ENCODE measurements at places on chromosomes 6 and 20. TPM values are rescaled to one million over a fixed set of nuclear protein-coding genes. Genes with fewer than 3 reads are reported as not detected.

- peak; percentile 70 for DNase-seq
These were observed at the start of gene CD40 for GRCh38 chr20:46117704-46118467. Gene CD40 (plus strand): TSS chr20:46118314. CDS start chr20:46118344, 30 bp downstream.

DNA sequence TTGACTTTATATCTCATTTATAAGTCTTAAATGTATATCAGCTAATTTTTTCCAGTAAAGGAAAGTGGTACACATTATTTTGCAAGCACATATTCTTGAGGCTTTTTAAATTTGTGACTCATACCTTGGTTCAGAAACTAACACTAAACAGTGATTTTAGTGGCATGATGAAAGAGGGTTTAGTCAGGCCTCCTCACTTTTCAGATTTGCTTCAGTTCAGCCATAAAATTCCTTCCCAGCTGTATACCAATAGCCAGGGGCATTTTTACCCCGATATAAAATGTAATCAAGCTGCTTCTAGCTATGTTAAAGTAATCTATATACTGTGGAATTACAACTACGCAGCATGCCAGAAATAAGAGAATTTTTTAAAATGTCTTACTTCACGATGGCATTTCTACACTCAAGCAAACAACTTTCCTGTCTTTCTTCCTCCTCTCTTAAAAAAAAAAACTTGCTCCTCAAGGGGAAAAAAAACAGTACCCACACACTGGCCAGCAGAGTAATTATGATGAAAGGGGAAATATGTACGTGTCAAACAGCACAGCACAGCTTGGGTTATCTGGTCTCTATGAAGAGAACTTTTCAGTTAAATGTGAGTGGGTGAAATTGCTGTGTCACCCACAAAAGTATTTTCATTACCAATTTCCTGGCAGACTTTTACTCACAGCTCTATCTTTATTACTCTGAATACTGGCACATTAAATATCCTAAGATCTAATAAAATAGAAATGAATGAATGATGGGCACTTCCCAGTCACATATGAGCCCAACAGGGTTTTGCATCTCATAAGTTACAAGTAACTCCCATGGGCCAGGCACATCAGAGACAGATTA lies 244.8 kb upstream of the TENT5A start:
- no peak for DNase-seq

DNA sequence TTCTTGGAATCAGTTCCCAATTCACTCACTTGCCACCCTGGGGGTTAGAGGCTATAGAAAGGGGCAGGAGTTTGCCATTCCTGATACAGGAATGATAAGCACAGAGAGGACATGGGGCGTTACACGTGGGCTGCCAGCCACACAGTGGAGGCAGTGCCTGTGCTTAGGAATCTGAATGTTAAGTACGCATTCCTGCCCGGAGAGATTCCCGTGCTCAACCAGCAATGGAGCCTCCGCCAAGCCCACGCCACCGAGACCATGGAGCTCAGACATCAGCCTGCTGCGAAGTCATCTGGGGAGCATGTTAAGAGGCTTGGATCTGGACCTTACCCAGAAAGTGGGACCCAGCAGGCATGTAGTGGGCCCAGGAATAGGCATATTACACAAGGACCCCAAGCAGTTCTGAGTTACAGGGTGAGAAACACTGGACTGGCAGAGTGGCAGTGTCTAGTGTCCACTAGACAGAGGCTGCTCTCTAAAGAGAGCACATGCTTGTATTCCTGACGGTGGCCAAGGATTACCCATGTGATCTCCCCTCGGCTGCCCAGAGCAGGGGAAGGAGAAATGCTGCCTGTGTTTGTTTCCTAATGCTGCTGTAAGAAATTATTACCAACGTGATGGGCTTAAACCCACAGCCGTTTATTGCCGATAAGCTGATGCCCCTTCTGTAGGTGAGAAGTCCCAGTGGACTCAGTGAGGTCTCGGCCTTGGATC lies 138.2 kb downstream of the BMP7 start:
- DNase-seq, result no peak

- no peak for DNase-seq
These were observed 57.3 kb upstream of the MLIP start for GRCh38 chr6:54053881-54054391.

Gene RTN4IP1
- 10.3 TPM for total RNA-seq
